Activated CD4-positive, alpha-beta T cell treated with anti-CD3 and anti-CD28 coated beads, Interleukin-2, amount 10 ng/mL, durations not matched to agents 7 days and 5 days (primary cell): ENCODE measurements at places on chromosomes 12 and 14.

GRCh38 chr12:90546511-90546910 lies 408.5 kb downstream of the CCER1 start:
- DNase-seq = no peak

- no peak for DNase-seq
These were observed 50.8 kb downstream of the ARL1 start for GRCh38 chr12:101356794-101357193.

GRCh38 chr12:95870897-95871296 lies 12.1 kb downstream of the SNRPF start:
- DNase-seq = no peak

DNA sequence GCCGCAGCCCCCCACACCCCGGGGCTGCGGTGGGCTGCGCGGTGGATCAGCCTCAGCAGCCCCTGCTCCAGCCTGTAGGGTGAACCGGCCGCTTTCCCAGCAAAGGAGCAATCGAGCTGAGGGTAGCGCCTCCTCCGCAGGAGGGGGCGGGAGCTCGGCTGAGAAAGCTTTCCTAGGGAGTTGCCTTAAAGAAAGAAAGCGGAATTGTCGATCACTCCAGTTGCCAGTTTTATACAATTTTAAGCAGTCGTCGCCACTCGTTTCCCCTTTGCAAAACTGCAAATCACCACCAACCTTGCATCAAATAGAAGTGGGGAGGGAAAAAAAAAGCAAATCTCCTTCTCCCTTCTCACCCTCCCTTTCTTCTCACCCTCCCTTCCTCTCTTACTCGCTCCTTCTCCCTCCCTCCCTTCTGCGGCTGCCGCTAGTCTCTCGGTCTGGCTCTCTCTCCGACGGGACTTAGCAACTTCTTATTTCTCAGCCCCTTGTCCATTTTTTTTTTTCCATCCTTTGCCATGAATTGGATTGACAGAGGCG lies at the start of gene PDE3A:
TSS of gene PDE3A (plus strand) at position 424 of the 537 bp plus-strand sequence. CDS start 748 bp downstream, outside the sequence.
- no peak for DNase-seq

- DNase-seq = no peak
These were observed 8.1 kb upstream of the CLMN start for GRCh38 chr14:95327558-95328374.

DNA sequence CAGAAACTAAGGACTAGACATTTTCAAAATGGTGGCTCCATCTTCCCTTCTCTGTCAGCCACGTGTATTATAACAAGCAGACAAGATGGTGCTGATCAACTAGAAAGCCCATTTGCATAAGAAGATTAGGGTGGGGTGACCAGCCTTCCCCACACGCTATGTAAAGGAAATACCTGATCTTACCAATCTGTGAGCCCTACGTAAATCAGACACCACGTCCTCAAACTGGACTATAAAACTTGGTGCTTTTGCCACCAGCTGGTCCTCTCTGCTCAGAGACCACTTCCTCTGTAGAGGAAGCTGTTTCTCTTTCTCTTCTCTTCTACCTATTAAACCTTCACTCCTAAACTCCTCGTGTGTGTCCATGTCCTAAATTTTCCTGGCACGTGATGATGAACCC lies 101.1 kb upstream of the PLEKHG7 start:
- DNase-seq = no peak

DNA sequence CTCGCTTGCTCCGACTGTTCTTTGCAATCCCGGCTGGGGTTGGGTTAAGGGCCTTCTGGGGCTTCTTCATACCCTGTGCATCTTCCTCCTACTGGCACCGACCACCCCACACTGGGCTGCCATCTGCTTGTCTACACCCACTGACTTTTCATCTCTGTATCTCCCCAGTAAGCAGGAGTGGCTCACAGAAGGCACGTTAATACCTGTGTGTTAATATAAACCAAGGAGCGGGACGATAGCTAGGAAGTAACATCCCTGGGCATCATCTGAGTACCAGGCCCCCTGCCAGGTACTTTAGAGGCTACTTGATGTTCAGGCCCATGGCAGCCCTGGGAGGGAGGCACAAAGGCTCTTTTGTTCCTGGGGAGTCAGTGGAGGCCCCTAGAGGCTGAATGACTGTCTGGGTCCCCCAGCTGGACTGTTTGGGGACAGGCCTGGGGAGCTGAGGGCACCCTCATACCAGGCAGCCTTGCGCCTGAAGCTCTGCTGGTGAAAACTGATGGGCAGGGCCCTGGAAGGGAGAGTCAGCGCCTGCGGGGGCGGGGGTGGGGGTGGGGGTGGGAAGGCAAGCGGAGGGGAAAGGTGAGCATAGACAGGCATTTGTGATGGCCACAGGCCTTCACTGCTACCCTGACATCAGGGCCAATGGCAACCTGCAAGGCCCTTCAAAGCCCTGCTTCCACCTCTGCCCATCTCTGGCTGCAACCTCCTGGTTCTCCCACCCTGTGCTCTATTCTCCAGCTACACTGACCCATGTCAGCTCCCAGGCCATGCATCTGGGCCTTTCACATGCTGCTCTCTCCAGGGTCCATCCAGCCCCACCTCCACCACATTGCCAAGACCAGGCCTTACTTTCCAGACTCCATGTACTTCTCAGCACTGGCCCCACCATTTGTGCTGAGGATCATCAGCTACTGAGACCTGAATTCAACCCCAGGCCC lies 34.2 kb upstream of the DEGS2 start:
- DNase-seq = peak; percentile 12

DNA sequence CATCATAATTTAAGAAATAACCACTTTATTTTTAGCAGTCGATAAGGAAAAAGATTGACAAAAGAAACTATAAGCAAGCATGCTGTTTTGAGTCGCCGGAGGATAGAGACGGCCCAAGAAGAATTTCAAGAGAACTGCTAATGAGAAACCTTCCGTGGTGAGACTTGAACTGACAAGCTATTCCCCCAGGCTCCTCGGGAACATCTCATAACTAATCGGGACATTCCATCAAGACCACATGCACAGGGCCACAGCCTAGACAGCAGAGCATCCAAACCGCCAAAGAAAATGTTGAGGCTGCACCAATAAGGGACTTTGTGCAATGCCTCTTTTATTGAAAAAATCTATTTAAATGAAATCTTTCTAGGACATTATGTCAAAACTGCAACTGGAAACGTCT lies 51.0 kb downstream of the YEATS4 start:
- no peak for DNase-seq

DNA sequence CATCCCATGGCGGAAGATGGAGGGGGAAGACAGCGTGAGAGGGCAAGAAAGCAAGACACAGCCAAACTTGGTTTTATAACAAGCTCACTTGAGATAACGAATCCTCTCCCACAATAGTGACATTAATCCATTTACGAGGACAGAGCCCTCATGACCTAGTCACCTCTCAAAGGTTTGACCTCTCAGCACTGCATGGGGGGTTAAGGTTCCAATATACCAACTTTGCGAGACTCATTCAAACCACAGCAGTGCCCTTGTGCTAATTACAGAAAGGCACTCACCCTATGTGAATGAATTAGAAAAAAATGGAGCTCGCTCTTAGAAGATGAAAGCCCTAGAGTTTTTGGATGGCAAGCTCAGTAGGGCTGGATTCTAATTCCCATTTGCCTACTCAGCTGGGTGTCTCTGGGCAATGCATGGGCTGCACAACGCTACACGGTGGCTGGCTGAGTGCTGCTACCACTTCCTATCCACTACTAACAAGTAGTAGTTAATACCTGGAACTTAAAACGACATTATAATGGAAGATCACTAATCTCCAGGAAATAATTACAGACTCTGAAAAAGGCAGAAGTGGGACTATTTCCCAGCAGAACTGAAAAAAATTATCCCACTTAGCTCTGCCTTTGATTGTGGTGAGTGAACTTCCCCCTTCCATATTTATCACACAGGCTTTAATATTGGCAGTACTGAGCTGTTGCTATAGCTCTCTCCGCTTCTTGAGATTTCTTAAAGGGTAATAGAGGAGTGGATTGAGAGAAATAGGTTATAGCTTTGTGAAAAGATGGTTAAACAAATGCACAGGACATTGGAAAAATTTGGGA lies 27.5 kb downstream of the TESPA1 start:
- DNase-seq = no peak

DNA sequence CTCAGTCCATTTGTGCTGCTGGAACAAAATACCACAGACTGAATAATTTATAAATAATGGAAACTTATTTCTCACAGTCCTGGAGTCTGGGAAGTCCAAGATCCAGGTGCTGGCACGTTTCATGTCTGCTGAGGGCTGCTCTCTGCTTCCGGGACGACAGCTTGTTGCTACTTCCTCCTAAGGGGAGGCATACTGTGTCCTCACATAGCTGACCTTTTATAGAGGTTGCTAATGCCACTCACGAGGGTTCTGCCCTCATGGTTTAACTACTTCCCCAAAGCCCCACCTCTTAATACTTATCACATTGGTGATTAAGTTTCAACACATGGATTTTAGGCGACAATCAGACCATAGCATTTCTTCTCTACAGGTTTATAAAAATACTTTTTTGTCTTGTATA lies 411.1 kb downstream of the NRXN3 start:
- DNase-seq = no peak

DNA sequence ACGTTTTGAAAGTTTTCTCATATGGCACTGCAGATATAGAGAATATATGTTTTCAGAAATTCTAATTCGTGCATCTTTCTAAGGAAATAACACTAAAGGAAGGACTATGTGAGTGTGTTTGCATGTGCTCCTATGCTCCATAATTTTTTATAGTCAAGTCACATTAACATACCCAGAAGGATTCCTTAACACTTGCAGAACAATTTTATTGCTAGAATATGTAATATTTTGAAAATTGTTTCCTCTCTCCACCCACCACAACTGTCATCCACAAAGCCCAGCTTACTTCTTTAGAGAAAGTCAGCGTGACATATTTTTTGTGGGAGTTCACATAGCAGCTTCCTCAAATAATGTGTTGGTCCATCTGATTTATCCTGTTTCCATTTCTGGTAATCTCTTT lies 604.6 kb upstream of the MGAT4C start:
- no peak for DNase-seq

DNA sequence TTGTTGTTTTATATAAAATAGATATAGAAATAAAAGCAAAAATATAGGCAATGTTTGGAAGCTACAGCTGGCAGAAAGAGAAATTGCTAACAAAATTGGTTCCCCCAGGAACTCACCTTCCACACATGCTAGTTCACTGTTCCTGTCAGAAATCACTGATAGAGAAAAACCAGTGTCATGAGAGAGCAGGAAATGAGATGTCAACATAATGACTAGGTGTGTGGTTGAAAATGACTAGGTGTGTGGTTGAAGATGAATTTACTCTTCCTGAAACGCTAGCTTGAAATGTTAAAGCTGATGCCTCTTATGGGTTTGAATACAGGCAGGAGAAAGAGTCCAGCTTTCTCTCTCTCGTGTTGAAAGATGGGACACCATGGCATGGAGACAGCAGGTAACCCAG lies 216.3 kb downstream of the C12orf42 start:
- DNase-seq = peak; percentile 9

GRCh38 chr12:104521731-104522130 lies 65.0 kb downstream of the CHST11 start:
- DNase-seq = no peak

- no peak for DNase-seq
These were observed 350.7 kb downstream of the RMST start for GRCh38 chr12:97813301-97813700.

GRCh38 chr14:101404426-101405170 lies 156.7 kb upstream of the DIO3 start:
- no peak for DNase-seq

DNA sequence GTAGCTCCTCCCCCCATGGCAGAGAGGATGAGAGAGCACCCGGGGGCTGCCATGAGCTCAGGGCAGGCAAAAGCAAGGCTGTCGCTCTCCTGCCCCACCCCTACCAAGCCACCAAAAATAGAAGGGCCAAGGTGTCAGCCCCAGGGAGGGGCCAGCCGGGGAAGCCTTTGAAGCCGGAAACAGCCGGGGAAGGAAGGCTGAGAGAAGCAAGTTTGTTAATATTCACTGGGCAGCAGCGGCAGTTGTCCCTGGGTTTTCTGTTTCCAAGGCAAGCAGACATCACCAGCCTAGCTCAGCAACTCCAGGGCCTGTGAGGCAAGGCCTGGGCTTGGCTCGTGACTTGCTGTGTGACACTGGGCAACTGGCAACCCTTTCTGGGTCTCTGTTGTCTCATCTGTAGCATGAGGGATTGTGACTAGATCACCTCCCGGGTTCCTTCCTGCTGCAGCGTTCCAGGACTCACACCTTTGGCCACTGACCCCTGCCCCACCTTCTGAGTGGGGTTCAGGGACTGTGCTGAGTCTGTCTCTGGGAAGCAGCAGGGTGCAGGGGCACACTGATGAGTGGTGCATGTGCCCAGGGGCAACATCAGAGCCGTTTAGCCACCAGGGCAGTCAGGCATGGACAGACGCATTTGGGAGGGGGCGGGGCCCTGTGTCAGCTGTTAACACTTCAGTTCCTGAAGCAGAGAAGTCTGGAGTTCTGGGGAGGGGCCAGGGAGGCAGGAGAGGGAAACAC lies 24.3 kb downstream of the SYNDIG1L start:
- DNase-seq = peak; percentile 80

DNA sequence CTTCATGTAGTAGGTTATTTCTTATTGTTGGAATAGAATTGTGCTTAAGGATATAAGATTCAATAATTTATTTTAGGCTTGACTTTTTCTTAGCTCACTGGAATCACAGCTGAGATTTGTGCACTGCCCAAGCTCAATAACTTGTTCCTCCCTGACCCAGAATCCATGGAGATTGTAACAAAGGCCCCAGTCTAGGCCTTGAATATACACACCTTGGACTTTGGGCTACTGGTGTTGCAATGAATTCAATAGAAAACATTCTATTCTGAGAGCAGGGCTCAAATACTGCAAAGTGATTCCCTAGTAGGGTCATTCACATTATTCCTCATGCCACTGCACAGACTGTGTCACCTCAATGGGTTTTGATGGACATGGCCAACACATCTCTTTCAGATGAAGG lies 352.4 kb downstream of the GALC start:
- DNase-seq = no peak

DNA sequence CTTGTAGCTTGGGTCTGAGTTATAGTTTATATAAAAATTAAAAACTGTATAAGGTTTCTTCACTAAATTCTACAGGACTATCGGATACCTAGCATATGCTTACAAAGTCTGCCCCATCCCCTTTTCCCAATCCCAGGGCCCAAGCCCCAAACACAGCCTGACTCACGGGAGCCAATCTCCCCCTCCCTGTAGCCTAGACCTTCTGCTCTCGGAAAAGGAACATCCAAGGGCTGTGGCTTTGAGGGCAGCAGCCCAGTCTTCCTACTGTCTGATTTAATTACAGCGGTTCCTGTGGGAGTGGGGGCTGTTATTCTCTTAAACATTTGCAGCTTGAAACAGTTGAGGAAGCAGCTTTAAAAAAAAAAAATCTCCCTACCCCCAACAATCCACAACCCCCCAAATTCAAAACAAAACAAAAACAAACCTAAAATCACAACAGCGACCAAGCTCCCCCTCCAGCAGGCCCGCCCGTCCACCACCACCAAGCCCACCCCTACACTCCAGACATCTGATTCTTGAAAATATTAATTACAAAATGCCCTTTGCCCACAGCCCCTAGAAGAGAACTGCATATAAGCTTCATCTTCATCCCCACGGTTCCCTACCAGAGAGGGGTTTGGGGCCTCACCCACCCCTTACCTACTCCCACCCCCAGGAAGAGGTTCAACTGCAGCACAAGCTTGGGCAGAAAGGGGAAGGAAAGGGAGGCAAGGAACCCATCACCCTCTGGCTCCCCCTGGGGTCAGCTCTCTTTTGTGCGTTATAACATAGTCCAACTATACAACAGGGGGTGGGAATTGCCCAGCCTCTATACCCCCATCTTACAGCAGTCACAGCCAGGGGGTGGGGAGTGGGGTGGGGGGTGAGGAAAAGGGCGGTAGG lies 1.1 kb upstream of the PRKAG1 start:
- DNase-seq = peak; percentile 54

GRCh38 chr14:102662636-102663430 lies 70.4 kb downstream of the RCOR1 start:
- no peak for DNase-seq
